ENCODE measurements at places on chromosomes 7 and 10.

GRCh38 chr7:33192695-33193291, 63.4 kb downstream of the BBS9 start:
- DNase-seq: no peak

DNA sequence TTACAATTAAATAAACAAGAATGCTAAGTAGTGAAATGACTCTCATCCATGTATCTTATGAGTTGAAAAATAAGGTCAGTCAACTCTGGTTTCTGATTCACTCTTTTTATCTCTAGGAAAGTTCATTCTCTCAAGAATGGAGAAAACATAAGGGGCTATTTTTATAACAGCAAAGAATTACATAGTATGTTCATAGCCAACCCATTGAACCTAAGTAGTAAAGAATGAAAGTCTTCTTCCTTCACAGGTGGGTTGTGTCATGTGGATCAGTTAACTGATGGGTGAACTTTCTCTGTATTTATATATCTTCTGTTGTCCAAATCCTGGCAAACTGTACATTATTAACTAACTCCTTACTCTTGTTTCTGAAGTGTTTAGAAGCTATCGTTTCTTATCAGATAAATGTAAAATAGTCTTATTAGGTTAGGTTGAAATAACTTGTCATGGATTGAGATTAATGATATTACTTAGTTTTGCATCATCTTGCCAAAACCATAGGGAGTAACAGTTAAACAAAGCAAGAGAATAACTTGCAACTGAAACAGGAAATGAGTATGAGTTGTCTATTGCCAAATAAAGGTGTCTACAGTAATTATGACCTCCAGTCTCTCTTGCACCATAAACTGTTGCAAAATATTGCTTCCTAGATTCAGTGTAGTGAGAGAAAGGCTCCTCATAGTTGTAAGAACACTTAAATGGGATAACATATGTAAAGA, 86.8 kb downstream of the ANKRD7 start:
- no peak for DNase-seq

DNA sequence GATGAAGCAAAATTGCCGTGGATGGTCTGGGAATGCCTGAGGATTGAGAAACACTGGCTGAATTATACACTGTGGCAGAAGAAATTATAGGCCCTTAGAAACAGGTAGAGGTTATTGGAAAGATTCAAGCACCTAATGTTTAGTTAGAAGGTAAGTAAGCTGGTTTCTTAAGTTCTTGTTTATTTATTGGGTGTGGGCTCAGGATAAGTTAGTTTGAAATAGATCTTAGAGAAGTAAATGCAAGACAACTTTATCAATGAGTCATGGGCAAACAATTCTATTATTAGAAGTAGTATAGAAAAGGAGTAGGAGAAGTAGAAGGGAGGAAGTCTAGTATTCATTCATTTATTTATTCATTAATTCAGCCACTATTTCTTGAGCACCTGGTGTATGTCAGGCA, 96.5 kb downstream of the KAT6B start:
- no peak for DNase-seq

DNA sequence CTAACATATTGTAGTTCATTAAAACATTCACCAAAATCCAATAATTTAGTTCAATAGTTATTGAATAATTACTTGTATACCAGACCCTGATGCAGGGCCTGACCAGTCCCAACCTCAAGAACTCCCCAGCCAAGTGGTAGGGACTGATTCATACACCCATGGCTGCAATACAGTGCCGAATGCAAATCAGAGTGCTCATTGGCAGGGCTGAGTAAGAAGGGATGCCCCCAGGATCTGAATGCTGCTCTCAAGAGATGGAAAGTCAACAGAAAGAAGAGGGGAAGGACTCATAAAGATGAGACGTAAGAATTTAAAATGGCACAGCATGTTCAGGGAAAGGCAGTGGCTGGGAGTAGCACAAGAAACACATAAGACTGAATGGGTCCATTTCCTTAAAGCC, 29.9 kb downstream of the ZNF438 start:
- DNase-seq: no peak

DNA sequence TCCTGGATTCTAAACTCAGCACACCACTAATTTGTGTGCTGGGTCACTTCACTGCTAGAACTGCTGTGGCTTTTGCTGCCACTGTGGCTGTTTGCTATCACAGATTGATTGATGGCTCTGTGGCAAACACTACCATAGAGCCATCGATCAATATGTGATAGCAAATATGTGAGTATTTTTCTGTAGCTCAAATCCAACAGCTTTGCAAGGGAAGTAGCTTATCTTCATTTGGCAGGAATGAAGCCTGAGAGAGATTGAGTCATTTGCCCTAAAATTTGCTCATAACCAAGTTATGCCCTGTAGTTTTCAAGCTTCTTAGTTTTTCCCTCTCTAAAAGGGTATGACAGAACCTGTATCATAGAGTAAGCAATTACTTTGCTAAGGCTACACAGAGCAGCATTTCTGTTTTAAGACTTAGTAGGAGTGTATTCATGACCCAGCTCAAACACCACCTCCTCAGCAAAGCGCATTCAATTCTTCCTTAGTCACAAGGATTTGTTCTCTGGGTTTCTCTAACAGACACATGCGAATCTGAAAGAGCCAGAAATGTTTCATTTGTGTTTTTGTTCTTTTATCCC, 43.1 kb downstream of the MINPP1 start:
- no peak for DNase-seq

- DNase-seq: no peak
Observed at GRCh38 chr10:131746785-131747184, 154.0 kb upstream of the PPP2R2D start.

DNA sequence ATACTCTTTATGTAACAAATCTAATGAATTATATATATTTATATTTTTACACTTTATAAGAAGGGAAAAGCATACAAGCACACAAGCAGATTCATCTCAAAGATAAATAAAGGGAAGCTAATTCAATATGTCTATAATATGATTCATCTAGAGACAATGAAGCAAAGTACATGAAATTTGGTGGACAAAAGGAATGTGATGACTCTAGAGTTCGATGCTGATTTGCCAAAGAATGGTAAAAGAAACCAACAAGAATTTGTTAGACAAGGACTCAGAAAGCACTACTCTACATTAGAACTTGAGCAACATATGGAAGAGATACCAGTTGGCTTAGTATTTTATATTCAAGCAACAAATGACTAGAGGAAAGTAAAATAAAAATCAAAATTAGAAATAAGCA, 536.5 kb upstream of the TEX47 start:
- DNase-seq: no peak

Data from B cell (primary cell).